ENCODE measurements at places on chromosomes 6 and 20.

GRCh38 chr6:88761237-88762031 lies 202.0 kb downstream of the RNGTT start:
- no peak for DNase-seq

DNA sequence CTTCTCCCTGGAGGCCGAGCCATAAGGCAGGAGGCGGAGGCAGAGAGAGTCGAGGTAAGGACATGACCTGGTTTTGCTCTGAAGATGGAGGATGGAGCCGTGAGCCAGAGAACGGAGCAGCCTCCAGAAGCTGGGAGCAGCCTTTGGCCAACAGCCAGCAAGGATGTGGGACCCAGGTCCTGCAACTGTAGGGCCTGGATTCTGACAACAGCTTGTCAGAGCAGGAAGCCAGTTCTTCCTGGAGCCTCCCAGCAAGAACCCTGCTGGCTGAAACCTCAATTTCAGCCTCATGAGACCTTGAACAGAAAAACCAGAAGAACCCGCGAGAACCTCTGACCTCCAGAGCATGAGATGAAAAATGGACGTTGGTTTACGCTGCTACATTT lies 13.4 kb upstream of the MRGBP start:
- DNase-seq: no peak

- DNase-seq: no peak
Measured at GRCh38 chr20:13852306-13852705, 67.5 kb downstream of the NDUFAF5 start.

GRCh38 chr20:54058420-54059139 lies 11.8 kb downstream of the BCAS1 start:
- no peak for DNase-seq

DNA sequence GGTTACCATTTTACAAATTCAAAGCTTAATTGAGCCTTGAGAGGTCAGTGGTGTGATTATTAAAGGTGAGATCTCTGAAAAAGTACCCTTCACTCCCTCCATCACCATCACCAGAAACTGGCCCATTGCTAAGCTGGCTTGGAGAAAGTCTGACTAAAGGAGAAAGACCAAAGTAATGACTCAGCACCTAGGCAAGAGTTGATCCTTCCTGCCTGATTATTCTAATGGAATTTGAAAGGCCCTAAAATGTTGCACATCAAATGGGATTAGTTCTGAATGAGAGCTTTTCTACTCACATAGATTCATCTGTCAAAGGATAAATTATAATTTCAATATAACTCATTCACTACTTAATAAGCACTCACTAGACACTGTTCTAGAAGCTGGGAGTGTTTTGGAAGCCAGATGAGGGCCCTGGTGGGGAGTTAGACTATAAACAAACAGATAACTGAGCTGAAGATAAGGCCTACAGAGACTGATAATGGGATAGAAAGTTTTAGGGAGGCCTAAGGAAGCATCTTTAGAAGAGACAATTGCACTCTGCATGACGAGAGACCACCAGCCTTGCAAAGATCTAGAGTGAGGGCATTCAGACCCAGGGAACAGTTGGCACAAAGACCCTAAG lies 366.7 kb downstream of the SYNE1 start:
- peak; percentile 57 for DNase-seq

- DNase-seq: no peak
Measured at GRCh38 chr20:24658920-24659660, 189.7 kb downstream of the SYNDIG1 start.

DNA sequence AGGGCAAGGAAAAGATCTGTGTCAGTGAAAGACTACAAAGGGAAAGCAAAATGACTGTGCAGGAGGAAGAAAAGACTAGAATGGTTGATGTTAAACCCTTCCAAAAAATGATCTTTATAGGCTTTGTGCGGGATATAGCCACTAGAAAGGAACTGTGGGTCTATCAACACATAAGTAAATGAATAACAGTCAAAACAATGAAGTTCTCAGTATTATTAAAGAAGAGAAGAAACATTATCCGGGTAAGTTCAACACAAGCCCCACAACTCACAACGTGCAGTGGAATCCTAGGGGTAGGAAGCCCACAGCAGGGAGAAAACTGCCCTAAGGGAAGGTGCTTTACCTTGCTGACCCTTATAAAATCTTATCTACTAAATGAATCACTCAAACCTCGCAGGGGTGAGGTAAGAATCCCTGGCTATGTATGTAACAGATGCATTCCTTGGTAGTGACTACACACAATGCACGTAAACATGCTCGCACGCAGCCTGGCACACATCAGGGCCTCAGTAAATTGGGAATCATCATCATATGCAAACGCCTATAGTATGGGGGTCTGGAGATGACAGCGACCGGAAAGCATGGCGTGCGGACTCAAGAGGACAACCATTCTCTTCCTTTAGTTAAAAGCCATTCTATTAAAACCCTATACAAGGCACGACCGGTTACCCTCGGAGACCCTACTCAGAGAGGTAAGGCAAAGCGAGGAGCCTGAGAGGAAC lies 11.3 kb downstream of the TFAP2A start:
- peak; percentile 60 for DNase-seq

GRCh38 chr20:63223121-63223825 lies 7.3 kb upstream of the YTHDF1 start:
- peak; percentile 57 for DNase-seq

GRCh38 chr6:30750379-30750668 lies 6.0 kb upstream of the IER3 start:
- DNase-seq: no peak

- DNase-seq: no peak
Measured at GRCh38 chr6:35008858-35009257, 119.8 kb downstream of the ANKS1A start.

DNA sequence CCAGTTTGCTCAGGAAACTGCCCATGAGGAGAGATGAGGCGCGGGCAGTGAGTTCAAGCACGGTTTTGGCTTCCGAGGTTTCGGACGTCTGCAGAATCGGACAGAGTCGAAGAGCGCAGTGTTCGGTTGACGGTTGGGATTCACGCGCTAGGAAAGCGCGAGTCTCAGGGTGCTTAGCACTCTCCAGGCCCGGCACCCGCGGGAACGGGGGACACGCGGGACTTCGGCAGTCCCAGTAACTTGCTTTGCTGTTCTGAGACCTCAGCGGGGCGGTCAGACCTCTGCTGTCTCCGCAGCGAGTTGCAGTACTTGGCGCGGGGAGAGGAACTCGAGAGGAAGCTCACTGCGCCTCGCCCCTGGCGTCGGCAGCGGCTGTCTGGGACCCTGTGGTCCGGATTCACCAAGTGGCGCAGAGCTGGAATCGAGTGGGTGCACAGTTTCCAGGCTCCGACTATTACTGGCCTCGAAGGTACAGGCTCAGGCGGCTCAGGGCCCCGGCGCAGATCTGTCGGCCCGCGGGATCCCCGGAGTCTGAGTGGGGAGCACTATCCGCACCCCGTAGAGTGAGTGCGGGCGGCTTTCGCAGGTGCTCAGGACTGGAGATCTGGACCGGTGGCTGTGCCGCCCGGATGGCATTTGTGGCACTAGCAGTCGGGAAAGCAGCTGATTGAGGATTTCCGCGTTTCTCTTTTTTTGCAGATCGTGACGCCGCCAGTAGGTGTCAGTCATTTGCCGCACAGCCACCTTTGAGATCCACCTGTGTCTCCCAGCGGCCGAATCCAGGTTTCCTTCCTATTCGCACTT lies at the start of gene POM121L2:
POM121L2 (minus strand) TSS at position 128 of the 804 bp plus-strand sequence; CDS start at position 25, 103 bp downstream.
- DNase-seq: peak; percentile 66

DNA sequence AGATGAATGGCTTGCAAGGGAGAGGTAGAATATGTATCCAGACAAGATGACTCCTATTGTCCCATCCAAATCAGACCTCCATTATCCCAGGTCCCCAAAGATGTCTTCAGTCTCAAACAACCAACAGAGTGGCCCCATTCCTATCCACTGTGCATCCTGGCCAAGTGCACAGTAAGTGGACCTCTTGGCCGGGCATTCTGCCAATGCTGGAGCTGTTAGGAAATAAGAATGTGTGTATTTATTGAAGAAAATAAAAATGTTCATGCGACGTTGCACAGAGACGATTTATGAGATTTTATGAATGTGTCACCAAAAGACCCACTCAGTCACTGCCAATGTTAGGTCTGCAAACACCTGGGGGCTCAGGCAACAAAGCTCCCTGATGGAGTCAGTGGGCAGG lies 196.0 kb downstream of the MAFB start:
- peak; percentile 39 for DNase-seq

GRCh38 chr6:157110607-157111006 lies 212.7 kb downstream of the TMEM242 start:
- peak; percentile 10 for DNase-seq

DNA sequence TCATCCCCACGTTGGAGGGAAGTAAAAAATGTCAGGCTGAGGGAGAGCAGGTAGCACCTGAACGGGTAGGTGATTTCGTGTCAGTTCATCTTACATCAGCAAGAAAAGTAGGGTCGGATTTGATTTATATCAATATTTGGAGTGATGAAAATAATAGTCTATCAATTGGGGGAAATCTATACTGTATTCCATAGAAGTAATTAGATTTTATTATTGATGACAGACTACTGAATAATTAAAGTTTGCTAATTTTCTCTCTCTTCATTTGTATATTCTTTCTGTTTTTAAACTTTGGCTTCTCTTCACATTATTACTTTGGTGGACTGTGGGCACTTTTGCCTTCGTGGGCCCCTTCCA lies 78.4 kb downstream of the OLIG3 start:
- no peak for DNase-seq

- DNase-seq: peak; percentile 44
Measured at GRCh38 chr6:45685076-45685475, 307.3 kb upstream of the SUPT3H start.

DNA sequence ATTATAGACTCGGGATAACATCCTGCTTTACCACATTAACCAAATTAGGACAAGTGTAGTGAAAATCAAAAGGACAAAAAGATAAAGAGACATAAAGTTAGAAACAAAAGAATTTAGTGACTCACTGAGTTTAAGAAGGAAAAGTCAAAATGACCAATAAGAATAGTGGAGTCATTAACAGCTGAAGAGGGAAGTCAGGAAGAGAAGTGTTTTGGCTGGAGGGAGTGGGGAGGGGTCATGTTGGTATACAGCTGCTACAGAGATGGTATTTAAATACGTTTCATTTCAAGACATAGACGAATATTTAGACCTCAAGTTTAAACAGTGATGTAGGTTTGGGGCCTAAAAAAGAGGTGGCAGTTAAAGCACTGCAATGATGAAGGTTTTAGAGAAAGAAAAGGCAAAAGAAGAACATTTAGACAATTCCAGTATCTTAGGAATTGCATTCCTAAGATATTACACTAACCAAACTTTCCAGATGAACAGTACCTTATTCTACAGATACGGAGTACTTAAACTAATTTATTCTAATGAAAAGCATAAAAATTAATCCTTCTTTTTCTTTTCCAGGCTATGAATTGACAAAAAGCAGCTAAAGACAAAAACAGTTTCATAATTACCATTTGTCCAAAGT lies 10.6 kb downstream of the FKBP5 start:
- DNase-seq: peak; percentile 53

- no peak for DNase-seq
Measured at GRCh38 chr6:144418959-144419545, 133.9 kb downstream of the UTRN start.

DNA sequence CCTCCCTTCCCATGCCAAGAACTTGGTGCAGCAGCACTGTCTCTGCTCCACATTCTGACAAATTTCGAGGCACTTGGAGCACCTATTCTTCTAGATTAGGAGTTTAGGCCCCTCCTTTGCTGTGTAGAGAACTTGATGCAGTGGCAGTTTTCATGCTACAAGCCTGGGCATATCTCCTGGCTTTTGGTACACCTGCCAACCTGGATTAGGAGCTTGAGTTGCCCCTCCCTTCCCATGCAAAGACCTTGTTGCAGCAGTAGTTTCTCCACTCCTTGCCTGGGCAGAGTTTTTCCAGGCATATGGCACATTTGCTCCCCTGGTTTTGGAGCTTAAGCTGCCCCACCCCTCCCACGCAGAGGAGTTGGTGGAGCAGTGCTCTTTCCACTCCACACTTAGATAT lies 956.1 kb downstream of the EYS start:
- no peak for DNase-seq

DNA sequence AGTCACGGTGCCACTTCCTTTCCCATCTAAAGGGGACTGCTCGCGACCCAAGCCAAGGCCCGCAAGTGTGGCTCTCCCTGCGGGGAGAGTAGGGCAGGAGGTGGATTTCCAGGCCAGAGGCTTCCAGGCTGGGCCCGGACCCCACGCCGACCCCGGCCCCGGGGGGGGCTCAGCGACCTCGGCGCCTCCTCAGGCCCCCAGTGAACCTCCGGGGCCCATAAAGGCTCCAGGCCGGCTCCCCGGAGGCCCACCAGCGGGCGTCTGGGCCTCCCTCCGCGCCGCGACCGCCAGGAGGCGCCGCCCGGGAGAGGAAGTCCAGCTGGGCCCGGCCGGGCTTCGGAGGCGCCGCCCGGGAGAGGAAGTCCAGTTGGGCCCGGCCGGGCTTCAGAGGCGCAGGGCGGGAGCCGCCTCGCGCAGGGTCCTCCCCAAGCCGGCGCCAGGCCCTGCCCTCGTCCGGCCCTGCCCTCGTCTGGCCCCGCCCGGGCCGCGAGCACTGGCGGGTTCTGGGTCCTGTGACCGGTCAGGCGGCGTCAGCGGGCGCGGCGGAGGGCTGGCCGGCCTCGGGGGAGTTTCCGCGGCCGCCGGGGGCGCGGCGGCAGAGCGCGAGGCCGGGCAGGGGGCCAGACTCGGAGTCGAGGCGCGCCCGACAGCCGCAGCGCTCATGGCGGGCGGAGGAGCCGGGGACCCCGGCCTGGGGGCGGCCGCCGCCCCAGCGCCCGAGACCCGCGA lies at the start of gene RAB32:
RAB32 (plus strand) TSS at position 623 of the 729 bp plus-strand sequence; CDS start at position 662, 39 bp downstream.
- peak; percentile 98 for DNase-seq

- no peak for DNase-seq
Measured at GRCh38 chr6:81876971-81877370, 124.5 kb upstream of the TENT5A start.

DNA sequence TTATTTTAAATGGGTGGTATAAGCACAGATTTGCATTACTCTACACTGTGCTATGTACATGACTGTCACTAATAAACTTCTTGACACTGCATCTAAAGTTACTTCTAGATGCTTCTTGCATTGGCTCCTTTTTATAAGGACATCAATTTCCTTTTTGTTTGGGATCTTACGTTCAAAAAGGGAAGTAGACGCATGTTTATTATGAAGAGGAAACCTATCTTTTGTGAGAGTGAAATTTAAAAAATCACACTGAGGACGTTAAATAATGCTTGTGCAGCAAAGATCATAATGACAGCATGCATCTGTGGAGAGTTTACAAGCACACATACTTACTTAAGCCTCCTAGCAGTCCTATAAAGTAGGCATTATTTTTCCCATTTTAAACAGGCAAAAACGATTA lies 479.5 kb downstream of the CD83 start:
- no peak for DNase-seq

DNA sequence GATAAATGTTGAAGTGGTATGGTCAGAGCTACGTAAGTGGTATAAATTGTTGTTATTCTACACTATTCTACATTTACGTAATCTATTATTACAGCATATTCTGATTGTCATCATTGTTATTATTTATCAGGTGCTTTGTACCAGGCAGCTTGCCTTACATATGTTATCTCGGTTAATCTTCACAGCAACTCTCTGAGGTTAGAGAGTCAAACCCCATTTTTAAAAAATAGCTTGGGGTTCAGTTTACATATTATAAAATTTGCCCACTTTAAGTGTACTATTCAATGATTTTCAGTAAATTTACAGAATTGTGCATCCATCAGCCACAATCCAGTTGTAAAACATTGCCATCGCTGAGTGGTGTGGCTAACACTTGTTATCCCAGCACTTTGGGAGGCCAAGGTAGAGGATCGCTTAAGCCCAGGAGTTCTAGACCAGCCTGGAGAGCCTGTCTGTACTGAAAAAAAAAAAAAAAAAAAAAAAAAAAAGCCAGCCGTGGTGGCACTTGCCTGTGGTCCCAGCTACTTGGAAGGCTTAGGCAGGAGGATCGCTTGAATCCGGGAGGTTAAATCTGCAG lies 35.5 kb downstream of the PPP1R16B start:
- no peak for DNase-seq
